ENCODE measurements at places on chromosomes 3 and 15.

DNA sequence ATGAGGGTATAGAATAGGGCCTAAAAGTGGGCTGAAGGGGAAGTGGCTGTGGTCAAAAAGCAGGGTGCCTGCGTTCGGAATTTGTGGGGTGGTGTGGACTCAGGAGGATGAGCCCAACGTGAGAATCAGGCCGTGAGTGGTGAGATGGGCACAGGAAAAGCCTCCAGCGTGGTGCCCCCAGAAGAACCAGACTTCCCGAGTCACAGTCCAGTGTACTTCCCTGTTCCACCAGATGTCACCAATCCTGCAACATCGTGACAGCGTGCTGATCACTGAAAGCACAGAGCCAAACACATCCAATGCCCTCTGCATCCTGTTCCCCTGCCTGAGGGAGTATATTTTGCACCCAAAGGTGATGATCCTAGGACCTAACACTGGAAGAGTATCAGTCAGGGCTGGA is 20.8 kb upstream of the ACAN start:
- no peak overlapping the region for H3K4me3 ChIP-seq
- no peak for DNase-seq
- no peaks in the 10 kb centered on the region for H3K4me1 ChIP-seq
- no peak overlapping the region for H3K27ac ChIP-seq
- peaks cover 71% of the 10 kb centered on the region for H3K27me3 ChIP-seq
- H3K36me3 ChIP-seq: no peaks in the 10 kb centered on the region

DNA sequence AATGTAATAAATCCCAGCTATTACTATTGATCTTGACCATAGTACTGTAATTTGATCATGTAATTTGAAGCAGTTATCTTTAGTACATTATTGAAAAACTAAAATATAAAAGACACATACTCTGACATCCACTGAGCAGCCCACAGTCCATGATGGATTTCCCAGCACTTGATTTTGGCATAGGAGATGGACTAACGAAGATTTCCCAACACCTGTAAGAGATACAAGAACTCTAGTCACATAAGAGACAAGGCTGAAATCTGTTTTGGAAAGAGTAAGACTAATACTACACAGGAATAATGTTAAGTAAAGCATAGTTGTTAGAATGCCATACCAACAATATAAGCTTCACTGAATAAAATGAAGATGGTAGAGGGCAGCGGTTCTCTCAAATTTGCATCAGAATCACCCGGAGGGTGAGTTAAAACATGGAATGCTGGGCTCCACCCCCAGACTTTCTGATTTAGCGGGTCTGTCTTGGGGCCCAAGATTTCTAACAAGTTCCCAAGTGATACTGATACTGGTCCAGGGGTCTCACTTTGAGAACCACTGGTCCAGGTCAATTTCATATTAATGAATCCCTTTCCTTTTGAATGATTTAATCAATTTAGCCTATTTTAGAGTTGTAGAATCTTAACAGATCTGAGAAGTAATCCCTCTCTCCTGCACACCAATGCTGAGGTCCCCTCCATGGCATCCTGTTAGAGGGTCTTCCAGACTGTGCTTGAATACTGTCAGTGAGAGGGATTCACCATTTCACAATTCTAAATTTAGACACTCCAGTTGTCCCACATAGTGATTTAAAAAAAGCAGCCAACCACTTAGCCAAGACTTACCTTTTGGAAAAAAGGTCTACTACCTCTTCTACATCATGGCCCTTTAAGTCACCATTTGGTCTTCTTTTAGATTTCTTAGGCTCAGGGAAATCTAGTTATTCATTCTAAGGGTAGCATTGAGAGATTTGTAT is 11.5 kb downstream of the RABL3 start:
- no peak for DNase-seq
- H3K27ac ChIP-seq: no peak overlapping the region
- no peaks in the 10 kb centered on the region for H3K4me1 ChIP-seq
- no peak overlapping the region for H3K4me3 ChIP-seq

DNA sequence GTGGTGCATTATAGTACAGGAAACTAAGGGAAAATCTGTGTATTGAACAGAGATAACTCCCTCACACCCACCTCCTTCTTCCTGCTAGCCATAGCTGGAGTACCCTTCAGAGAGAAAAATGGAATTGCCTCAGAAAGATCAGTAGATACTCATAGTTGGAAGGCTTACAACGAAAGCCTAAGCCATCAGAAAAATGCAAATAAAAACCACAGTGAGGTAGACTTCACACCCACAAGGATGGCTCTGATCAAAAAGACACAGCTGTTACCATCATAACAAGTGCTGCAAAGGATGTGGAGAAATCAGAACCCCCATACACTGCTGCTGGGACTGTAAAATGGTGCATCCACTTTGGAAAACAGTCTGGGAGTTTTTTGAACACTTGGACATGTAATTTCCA is 7.4 kb upstream of the DLG1 start:
- DNase-seq: no peak
- no peaks in the 10 kb centered on the region for H3K27me3 ChIP-seq
- no peak overlapping the region for H3K4me3 ChIP-seq
- H3K4me1 ChIP-seq: peaks cover 51% of the 10 kb centered on the region

- no peak overlapping the region for H3K27ac ChIP-seq
- DNase-seq: no peak
- peaks cover 61% of the 10 kb centered on the region for H3K4me1 ChIP-seq
- no peaks in the 10 kb centered on the region for H3K36me3 ChIP-seq
Measured at GRCh38 chr15:64016257-64016656, 30.0 kb downstream of the DAPK2 start.

DNA sequence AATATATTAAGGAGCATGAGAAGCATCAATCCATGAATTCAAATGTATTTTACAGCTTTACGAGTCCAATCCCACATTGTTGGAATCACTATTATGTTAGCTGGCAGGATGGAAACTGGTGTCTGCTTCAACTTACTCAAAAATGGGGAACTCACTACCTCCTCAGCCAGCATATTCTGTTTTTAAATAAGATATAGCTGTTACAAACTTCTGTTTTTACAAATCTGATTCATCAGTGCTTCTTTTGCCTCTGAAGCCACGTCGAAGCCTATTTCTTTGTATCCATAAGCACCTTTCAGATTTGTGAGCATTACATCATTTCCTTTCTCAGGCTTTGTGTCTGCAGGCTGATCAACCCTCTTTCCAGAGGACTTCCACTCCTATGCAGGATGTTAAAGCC is 105.9 kb downstream of the TPRG1 start:
- no peak overlapping the region for H3K27ac ChIP-seq
- H3K36me3 ChIP-seq: no peaks in the 10 kb centered on the region
- peaks cover 28% of the 10 kb centered on the region for H3K4me1 ChIP-seq
- no peaks in the 10 kb centered on the region for H3K27me3 ChIP-seq
- H3K4me3 ChIP-seq: no peak overlapping the region
- no peak for DNase-seq

- no peaks in the 10 kb centered on the region for H3K27me3 ChIP-seq
- H3K4me1 ChIP-seq: peaks cover 9% of the 10 kb centered on the region
- peaks cover 17% of the 10 kb centered on the region for H3K36me3 ChIP-seq
Measured at GRCh38 chr3:53342353-53342752, 5.0 kb downstream of the DCP1A start.

DNA sequence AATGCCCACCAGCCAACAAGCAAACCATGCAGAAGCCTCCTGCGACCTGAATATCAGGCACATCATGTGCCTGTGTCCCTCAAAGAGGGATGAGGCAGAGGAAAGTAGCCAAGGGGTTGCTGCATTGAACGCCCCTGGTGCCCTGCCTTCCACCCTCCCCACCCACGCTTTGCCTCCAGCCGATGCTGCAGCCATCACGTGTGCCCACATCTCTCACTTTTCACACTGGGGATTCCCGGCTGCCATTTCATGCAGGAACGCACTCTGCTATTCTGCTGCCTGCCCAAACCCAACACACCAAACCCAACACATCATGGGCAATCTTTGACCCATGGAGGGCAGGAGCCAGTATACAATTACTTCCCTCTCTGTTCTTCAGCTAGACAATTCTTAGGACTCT is 462.2 kb upstream of the PROK2 start:
- DNase-seq: no peak
- H3K27me3 ChIP-seq: peaks cover 86% of the 10 kb centered on the region
- H3K4me3 ChIP-seq: no peak overlapping the region
- H3K4me1 ChIP-seq: no peaks in the 10 kb centered on the region

- no peak for DNase-seq
- no peak overlapping the region for H3K4me3 ChIP-seq
- no peak overlapping the region for H3K27ac ChIP-seq
- H3K27me3 ChIP-seq: no peaks in the 10 kb centered on the region
- peaks cover 8% of the 10 kb centered on the region for H3K4me1 ChIP-seq
Measured at GRCh38 chr15:42996871-42997270, 76.3 kb upstream of the TTBK2 start.

GRCh38 chr3:191412759-191413158 is 48.2 kb upstream of the PYDC2 start:
- no peaks in the 10 kb centered on the region for H3K36me3 ChIP-seq
- no peak overlapping the region for H3K27ac ChIP-seq
- H3K27me3 ChIP-seq: no peaks in the 10 kb centered on the region
- no peak overlapping the region for H3K4me3 ChIP-seq
- DNase-seq: no peak
- H3K4me1 ChIP-seq: peaks cover 8% of the 10 kb centered on the region
